ENCODE measurements at places on chromosomes 6 and 20. TPM values are rescaled to one million over a fixed set of nuclear protein-coding genes. Genes with fewer than 3 reads are reported as not detected.

The SPATS1 gene
- 0.33 TPM for total RNA-seq

The RGL2 gene
- total RNA-seq, result 19.9 TPM

The KHDC1 gene
- total RNA-seq, result 2.3 TPM

The ANGPT4 gene
- under 0.01 TPM for total RNA-seq

The TINAG gene
- not detected for total RNA-seq

The BEND6 gene
- 1.1 TPM for total RNA-seq

The ANKRD6 gene
- total RNA-seq, result 10.6 TPM

The SLCO4A1 gene
- total RNA-seq, result 3.4 TPM

The SLC22A1 gene
- 0.28 TPM for total RNA-seq

The HACE1 gene
- total RNA-seq, result 9.9 TPM

The CTCFL gene
- total RNA-seq, result 0.05 TPM

The LY6G6D gene
- total RNA-seq, result not detected

The VWA7 gene
- 0.76 TPM for total RNA-seq

The JPH2 gene
- 0.14 TPM for total RNA-seq

The GPR6 gene
- total RNA-seq, result not detected

The OOEP gene
- not detected for total RNA-seq

The PNISR gene
- 129 TPM for total RNA-seq

The CALHM4 gene
- not detected for total RNA-seq

The PET117 gene
- 11.9 TPM for total RNA-seq

The DNMT3B gene
- 2.7 TPM for total RNA-seq

The CDH22 gene
- 0.05 TPM for total RNA-seq

The SOBP gene
- total RNA-seq, result 4.1 TPM

The DLK2 gene
- total RNA-seq, result 1.5 TPM

The ADTRP gene
- 7.0 TPM for total RNA-seq

The EPHA7 gene
- 0.52 TPM for total RNA-seq

The F13A1 gene
- total RNA-seq, result 24.3 TPM

The STMND1 gene
- total RNA-seq, result 0.05 TPM

The PSORS1C2 gene
- not detected for total RNA-seq

The HUS1B gene
- total RNA-seq, result 0.19 TPM

The LRRN4 gene
- total RNA-seq, result 0.05 TPM

The ACTL10 gene
- 1.2 TPM for total RNA-seq

The ARMC12 gene
- 1.1 TPM for total RNA-seq

The SNX9 gene
- total RNA-seq, result 11.0 TPM

The TMEM170B gene
- total RNA-seq, result 1.8 TPM

The COL11A2 gene
- total RNA-seq, result 2.1 TPM

The GHRH gene
- total RNA-seq, result 14.4 TPM

The BFSP1 gene
- total RNA-seq, result 0.57 TPM

The COX4I2 gene
- 4.1 TPM for total RNA-seq

The LST1 gene
- total RNA-seq, result 134 TPM

The KAT14 gene
- total RNA-seq, result 17.1 TPM

The COL9A1 gene
- total RNA-seq, result 1.2 TPM

The PAK5 gene
- 0.19 TPM for total RNA-seq

The TUBE1 gene
- 14.3 TPM for total RNA-seq

The MPIG6B gene
- total RNA-seq, result 0.14 TPM

The PRICKLE4 gene
- 0.38 TPM for total RNA-seq
